ENCODE measurements at places on chromosomes 5 and 9.

DNA sequence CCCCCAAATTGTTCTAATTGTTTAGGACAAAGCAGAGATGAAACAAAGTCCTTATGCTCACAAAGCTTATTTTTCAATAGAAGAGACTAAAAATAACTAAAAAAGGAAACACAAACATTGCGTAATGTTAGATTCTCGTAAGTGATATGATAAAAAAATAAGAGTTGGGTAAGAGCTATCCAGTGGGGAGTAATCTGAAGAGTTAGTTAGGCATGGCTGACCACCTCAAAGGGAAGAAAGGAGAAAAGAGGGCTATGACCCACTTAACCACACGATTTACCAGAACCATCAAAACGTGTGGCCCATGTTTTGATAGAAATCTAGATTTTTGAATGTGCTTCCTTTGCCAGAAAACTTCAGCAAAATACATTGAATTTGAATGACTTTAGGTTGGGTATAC, 1296.8 kb upstream of the NUDT12 start:
- no peak for DNase-seq

- DNase-seq: no peak
Measured at GRCh38 chr9:6843742-6844141, 86.0 kb downstream of the KDM4C start.

DNA sequence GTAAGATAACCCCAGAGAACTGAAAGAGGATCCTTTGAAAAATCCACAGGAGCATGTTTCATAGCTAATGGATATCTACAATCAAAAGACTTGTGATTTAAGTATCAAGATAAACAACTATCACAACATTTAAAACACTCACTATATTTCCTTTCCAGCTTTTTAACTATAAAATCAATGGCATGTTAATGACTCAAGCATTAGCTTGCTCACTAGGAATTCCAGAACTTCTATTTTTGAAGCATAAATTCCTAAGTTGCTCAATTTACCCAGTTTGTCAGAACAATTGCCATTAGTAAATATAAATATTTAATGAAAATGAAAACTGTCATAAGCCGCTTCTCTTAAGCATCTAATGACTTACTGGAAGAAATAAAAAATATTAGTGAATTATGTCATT, 355.3 kb downstream of the PRELID2 start:
- DNase-seq: no peak

GRCh38 chr5:100792781-100793180, 110.3 kb downstream of the ST8SIA4 start:
- no peak for DNase-seq

- DNase-seq: no peak
Measured at GRCh38 chr5:123951582-123951977, 439.6 kb downstream of the CSNK1G3 start.

DNA sequence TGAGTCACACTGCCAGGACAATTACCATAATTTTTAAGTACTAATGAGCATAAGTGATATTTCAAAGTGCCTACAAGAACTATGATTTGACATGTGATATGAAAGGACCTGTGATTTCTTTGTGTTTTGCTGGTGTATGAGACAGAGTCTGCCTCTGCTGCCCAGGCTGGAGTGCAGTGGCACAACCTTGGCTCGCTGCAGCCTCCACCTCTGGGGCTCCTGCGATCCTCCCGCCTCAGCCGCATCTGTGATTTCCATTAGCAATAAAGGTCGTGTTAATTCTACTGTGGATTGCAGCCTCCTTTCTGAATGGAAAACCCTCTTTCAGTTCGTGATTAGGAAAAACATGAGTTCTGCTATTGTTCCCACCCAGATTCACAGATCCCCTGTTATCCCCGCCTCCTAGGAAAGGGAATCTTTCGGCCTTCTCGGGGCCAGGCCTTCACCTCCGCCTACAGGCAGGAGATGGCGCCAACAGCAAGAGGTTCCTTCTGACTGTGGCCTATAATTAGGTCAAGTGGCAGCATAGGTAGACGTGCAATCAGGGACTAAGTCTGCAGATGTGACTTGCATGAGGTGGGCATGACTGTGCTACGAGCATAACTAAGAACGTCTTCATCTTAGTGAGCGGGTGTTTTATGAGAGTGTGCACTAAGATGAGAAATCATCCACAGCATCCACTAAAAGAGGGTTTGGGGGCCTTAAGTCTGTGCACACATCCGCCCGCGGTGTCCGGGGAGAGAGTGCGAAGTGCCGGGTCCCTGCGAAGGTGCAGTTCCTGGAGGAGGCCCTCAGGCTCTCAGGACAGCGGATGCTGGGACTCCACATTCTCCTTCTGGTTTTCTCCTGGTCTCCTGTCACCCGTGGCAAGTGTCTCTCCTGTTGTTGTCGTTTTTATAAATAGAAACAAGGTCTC, 23.1 kb downstream of the TRIM7 start:
- DNase-seq: no peak

GRCh38 chr5:72523960-72524582, 16.9 kb upstream of the ZNF366 start:
- no peak for DNase-seq

- DNase-seq: no peak
Measured at GRCh38 chr9:128296340-128297220, 20.5 kb downstream of the SWI5 start.
